ENCODE measurements at places on chromosomes 4 and X.

GRCh38 chr4:25058796-25059195 is 28.1 kb upstream of the LGI2 start:
- DNase-seq: no peak

DNA sequence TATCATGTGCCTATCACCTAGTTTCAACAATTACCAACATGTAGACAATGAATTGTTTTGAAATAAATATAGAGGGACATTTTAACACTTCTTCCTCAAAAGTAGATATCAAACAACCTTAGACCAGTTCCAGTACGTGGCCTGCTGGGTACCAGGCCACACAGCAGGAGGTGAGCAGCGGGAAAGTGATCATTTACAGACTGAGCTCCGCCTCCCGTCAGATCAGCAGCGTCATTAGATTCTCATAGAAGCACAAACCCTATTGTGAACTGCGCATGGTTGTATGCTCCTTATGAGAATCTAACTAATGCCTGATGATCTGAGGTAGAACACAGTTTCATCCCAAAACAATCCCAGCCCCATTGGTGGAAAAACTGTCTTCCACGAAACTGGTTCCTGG is 6.5 kb downstream of the BBS7 start:
- no peak for DNase-seq

DNA sequence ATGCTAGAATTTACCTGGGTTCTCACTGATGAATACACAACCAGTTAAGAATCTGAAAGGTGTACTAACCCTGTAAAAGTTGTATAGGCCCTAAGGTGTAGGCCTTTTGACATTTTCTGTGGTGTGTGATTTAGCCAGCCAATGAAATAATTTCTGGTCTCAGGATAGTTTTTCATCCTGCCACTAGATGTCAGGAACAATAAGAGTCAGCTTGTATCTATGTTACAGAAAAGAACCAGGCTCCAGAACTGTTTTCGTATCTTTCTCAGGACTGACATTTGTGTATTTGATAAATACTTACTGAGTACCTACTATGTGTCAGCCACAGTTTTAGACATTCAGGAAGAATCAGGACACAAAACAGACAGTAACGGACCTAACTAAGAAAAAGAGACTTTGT is 673.6 kb upstream of the TENM3 start:
- DNase-seq: no peak

DNA sequence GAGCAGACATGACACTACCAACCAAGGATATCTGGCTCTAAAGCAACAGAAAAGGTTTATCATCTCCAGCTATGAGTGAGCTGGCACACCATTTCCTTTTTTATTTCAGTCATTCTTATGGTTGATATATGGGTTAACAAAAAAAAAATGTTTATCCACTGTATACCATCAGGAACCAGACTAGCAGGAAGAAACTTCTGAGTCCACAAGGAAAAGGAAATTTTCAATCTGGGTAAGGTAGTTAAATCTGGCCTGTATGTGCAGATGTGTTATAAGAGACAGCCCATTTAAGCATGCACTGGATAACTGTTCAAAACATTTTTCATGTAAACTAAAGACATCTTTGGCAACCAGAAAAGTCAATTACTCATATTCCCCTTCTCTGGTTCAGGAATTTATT is 35.0 kb downstream of the AMMECR1 start:
- DNase-seq: no peak

- DNase-seq: no peak
These were observed 98.5 kb upstream of the KLF3 start for GRCh38 chr4:38565271-38566199.

DNA sequence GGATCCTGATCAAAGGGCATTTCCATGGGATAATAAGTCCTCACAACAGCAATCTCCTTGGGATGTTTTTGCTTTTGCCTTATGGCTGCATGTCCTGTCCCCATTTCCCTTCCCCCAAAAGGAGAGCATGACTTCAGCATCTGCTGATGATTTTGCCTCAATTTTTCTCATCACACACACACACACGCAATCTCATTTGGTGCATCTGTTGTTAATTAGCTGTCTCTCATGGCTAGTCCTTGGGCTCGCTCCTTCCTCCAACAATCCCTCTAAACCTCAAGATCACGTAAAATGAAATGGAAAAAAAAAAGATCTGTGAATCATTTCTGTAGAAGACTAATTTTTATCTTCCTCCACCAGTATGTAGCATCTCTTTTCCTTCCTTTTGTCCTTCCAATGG is 153.6 kb downstream of the RBMX2 start:
- DNase-seq: no peak

DNA sequence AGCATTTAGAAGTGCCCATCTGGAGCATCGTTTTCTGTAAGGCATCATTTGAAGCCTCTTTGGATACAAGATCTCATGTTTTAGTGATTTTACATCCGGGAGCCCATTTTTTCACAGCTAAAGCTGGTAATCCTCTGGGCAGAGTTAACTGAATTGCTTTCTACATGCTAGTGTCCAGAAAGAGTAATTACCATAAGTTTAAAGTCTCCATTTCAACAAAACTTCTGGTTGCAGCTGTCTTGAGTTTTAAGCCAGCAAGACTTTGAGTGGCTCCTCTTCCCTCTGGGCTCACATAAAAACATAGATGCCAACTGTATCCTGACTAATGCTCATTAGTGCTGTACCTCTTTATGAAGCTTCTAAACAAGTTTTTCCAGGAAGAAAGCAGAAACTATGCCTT is 65.4 kb downstream of the GPRIN3 start:
- DNase-seq: no peak

GRCh38 chr4:60805500-60806313 is 394.4 kb upstream of the ADGRL3 start:
- DNase-seq: no peak

DNA sequence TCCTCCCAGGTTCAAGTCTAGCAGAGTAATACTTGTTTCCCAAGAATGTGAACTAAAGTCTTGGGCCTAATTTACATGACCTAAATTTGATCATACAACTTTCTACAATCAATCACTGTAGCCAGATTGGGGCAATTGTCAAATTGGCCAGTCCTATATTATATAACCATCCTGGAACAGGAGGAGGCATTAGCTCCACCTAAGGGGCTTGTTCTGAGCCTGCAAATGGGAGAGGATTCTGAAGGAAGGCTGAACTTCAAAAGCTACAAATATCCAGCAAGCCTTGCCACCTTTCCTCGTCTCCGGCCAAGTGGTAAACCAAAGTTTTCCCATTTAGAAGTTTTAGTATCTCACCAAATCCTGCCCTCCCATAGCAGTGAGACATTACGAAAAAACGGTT is 1289.6 kb upstream of the TENM3 start:
- no peak for DNase-seq

- no peak for DNase-seq
These were observed 19.1 kb downstream of the NOP14 start for GRCh38 chr4:2944091-2944482.

DNA sequence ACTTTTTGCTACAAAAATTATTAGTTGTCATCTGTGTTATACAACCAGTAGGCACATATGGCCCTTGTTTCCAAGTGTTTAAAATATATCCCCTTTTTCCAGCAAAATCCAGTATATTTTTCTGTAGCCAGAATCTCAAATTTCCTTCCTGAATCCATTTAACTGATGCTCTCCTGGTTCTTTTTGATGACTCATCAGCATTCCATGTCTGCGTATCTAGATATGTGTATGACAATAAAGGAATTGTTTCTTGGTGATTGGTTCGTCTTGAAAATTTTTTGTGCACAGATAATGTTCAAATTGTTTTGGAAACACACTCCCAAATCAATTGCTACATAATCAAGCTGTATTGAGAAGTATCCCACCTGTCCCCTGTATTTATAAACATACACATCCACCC is 98.3 kb downstream of the ITM2A start:
- no peak for DNase-seq

DNA sequence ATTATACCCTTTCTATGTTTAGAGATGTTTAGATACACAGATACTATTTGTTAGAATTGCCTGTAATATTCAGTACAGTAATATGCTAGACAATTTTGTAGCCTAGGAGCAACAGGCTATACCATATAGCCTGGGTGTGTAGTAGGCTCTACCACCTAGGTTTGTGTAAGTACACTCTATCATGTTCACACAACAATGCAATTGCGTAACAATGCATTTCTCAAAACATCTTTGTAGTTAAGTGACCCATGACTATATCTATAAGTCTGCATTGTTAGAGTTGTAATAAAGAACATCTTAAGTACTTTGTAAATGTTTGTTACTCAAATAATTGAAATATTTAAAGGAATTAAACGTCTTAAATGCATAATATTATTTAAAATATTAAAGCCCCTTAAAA is 379.3 kb downstream of the PPP3CA start:
- no peak for DNase-seq

GRCh38 chr4:1249731-1250526 is 999 bp upstream of the CTBP1 start:
- peak; percentile 69 for DNase-seq

- no peak for DNase-seq
These were observed 161.6 kb upstream of the FAT1 start for GRCh38 chr4:186885289-186885688.
